ENCODE measurements at places on chromosomes 7 and 10.

DNA sequence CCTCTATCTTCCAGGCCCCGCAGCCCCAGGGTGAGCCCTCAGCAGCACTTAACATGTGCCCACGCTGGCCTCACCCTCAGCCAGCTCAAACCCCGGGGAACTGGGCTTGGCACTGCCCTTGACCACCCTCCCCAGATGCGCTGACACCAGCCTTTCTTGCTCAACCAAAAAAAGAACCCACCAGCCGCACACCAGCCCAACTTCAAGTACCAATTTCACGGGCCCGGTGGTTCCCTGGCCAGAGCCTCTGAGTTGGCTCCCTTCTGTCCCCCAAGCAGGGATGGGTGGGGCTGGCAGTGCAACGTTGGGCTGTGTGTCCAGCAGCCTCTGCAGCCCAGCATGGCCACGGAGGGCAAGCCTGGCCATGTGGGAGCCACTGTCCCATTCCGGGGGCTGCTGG, 96.3 kb downstream of the COL13A1 start:
- no peak for DNase-seq

GRCh38 chr10:66882271-66882670, 43.6 kb upstream of the LRRTM3 start:
- DNase-seq, result no peak

DNA sequence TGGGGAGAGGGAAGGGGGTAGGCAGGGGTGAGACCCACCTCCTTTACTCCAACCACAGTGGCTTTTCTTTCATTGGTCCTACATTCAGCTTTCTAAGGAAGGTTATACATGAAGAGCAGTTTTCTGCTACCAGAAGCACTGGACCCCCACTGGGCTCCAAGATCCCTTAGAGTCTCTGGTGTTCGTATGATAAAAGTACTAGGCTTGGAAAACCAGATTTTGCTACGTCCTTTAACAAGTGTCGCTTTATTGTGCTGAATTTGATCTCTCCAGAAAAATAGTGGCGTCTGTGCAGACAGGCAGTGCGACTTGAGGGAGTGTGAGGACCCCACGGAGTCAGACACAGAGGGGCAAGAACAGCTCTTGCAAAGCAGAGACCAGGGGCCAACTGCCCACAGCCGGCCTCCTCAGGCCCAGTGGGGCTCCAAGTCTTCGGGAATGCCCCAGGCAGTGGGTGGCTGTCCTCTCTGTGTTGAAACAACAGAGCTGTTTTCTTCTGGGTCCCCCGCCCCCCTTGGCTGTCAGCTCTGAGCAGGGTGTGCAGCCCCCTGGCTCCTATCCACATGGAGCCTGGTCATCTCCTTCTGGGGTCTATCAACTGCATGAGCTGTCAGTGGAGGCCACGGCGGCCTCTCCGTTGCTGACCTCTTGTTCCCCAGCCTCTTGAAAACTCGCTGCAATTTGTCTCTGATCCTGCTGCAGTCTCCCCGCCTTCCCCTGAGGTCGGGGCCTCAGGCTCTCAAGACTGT, 333.2 kb downstream of the RPS24 start:
- DNase-seq, result no peak

GRCh38 chr10:119737823-119738222, 12.0 kb downstream of the INPP5F start:
- no peak for DNase-seq

DNA sequence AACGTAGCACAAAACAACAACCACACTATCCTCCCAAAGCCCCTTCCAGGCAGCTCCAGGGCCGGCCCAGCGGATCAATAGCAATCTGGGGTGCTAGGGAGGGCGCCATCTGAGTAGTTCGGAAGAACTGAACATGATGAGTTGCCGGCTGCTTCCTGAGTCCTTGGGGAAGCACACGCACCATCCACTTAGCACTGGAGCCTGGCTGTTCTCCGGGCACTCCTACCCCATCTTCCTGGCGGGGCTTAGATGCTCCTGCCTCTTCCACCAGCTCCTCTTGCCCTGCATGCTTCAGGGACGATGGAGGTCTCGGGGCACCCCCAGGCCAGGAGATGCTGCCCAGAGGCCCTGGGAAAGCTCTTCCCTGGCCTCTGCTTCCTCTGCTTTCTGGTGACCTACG, at the start of gene KCNK18:
Gene KCNK18 (plus strand): TSS at position 301 of the 400 bp plus-strand sequence. CDS start 0 bp downstream, at position 301.
- DNase-seq, result no peak

DNA sequence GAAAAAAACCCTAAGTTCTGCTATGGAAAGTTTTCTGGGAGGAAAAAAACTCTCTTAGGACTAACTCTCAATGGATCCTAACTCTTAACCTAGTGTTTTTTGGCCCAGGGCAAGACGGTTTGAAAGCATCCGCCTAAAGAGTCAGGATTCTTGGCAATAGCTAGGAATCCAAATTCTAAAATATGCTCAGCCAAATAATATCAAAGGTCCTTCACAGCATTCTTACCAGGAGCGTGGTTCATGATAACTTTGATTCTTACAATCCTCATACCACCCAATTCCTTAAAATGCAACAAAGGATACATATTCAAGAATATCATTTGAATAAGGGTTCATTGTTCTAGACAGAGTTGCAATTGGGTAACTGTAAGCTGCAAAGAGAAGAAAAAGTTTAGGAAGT, 21.3 kb downstream of the CPA1 start:
- DNase-seq, result no peak

DNA sequence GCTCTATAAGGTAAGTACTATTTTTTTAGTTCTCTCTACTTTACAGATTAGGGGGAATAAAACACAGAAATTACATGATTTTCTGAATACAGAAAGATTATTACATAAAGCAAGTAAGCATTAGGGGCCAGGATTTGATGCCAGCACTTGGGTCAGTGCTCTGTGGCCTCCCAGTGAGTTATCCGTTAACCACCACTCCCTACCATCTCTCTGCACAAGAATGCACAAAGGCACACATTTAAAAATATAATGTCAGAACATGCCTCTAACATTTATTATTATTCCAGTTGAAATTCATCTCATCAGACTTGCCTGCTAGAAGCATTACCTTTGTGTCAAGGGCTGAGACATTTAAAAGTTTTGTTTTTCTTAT, 59.0 kb downstream of the MET start:
- no peak for DNase-seq

- DNase-seq, result no peak
These were observed 83.4 kb downstream of the VOPP1 start for GRCh38 chr7:55488804-55489340.

DNA sequence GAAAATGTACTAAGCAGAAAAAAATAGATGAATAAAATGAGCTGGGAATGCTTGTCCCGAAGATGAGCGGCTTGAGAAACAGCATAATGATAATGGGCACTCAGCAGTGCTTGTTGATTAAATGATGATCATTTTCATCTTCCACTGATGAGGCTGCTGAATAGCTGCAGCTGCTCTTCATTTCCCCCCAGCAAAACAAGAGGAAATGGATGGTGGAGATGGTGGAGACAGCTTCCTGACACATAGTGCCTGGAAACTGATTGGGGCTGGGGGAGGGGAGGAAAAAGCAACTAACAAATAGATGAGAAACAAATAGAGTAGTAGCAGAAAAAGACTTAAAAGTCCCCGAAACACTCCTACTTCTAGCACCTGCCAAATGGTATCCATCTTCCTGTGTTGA, 41.4 kb downstream of the MRC1 start:
- no peak for DNase-seq

DNA sequence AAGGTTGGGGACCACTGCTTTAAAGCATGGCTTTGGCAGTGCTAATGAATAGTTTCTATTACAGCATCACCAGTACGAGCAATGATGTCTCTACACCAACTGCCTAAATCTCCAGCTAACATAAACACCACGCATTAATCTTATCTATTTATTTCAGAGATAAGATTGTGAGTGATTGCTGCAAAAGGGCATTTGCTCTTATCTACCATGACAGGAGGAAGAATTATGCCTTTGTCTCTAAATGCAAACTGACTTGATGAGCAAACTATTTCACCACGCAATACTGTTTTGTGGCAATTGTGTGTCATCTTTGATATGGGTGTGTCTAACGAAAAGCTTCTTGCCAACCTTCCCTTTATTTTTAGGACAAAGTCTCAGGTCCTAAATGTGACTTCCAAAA, 684.9 kb downstream of the SORCS1 start:
- DNase-seq, result no peak

GRCh38 chr7:76997381-76998284, 34.5 kb downstream of the SPDYE17 start:
- no peak for DNase-seq

- DNase-seq, result no peak
These were observed 47.6 kb downstream of the STEAP1B start for GRCh38 chr7:22452142-22452959.

DNA sequence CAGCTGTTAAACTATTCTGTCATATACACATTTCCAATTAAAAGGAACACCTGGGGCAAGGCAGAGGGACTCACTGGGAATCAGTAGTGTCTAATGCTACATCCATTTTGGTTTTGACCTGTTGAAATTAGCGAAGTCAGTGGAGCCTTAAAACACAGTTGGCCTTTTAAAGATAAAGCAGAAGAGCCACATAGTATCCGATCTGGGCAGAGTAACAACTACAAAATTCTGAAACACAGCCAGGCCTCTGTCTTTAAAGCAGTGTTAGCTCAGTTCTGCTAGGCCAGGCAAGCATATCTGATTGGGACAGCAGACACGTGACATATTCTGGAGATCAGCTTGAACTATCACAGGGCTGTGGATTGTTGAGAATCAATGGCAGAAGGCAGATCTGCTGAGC, 117.5 kb upstream of the WNT16 start:
- no peak for DNase-seq

DNA sequence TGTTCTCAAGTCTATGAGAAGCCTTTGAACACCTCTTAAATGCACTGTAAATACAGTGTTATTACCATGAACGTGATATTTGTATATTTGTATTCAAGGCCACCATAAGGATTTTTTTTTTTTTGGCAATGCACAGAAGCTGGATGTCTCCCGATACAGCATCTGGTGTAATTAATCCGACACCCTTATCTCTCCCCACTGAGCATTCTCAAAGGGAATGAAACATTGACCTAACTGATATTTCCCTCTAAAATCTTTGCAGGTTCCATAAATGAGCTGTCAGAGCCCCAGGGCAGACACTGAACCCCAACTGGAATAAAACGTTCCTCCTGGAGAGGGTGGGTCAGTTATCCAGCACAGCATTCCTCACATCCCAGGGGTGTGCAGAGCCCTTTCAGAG, 316.6 kb downstream of the PAXIP1 start:
- no peak for DNase-seq

DNA sequence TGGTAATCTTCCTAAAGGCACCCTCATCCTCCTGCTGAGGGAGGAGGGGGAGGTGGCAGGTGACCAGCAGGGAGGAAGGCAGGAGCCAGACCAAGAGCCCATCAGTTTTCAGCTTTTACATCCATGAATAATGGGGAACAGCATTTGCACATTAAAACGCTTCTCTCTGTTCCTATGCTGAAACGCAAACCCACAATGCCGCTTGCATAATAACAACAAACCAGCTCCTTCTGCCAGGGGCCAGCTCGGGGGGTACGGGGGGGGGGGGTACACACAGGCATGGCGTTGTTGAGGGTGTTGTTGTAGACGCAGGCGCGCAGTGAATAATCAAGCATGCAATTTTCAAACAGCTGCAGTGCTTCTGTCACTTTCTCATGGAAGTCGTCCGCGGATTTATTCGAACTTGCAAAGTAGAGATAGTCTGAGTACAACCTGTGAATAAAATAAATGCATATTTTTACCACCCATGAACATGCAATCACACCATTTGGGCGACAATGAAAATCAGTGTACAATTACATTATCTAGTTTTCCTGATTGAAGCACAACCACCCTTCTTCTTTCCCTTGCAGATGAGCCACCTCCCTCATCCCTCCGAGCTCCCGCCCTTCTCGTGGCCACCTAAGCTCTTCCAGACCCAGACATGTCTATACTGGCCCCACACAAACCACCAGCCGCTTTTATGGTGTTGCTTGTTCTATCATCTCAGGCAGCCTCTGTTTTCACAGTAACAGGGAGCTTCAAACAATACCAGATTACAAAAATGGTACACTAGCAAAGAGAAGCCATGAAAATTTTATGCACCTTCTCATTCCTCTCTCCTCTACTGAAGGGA, 72.2 kb downstream of the CHST15 start:
- DNase-seq, result no peak

DNA sequence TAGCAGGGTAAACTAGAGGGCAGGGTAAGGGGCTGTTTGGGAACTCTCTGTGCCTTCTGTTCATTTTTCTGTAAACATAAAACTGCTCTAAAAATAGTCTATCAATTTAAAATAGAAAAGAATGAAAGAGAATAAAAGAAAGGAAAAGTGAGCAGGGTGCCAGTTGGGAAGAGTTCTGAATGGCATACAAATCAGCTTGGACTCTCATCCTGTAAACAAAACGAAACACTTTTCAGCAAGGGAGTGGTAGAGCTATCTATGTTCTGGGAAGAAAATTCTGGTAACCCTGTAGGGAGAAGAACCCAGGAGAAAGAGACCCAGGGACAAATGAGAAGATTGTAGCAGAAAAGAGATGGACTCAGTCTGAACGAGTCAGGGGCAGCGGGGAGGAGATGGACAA, 24.6 kb downstream of the SCRN1 start:
- DNase-seq, result no peak

- no peak for DNase-seq
These were observed 80.0 kb upstream of the CHST15 start for GRCh38 chr10:124173298-124173900.

- no peak for DNase-seq
These were observed 96.6 kb downstream of the TPST1 start for GRCh38 chr7:66301737-66302136.

DNA sequence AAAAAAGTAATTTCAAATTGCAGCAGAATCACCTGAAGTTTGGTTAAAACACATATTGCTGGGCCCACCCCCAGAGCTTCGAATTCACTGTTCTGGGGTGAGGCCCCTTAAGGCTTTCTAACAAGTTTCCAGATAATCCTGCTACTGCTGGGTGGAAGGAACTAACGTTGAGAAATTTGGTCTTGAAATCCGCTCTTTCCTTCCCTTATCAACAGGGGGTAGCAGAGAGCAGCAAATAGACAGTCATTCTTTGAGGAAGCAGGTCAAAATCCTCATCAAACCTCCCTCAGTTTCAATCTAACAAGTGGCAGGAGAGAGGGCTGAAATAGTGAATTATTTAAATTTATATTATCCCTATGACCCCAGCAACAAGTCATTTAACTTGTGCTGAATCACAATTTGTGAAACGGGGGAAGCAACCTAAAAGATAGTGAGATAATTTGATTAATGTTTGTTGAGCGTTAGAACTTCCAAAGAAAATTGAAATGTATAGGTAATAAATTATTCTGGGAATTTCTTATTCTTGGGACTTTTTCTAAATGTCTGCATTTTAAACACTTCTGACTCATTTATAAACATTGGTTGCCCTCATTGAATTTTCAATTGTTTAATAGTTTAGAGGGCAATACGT, 21.7 kb upstream of the MALSU1 start:
- no peak for DNase-seq

GRCh38 chr10:57579926-57580325, 687.8 kb downstream of the IPMK start:
- DNase-seq, result no peak

GRCh38 chr7:12494687-12495024, 75.9 kb upstream of the SCIN start:
- DNase-seq, result no peak

- no peak for DNase-seq
These were observed 24.6 kb downstream of the PTPRN2 start for GRCh38 chr7:158563051-158563450.

GRCh38 chr7:126791306-126791705, 461.4 kb downstream of the GRM8 start:
- no peak for DNase-seq

GRCh38 chr7:46565253-46566096, 644.4 kb upstream of the IGFBP3 start:
- DNase-seq, result no peak
